AG10803 (cell line): ENCODE measurements at places on chromosomes 5 and 9.

- peak; percentile 18 for DNase-seq
Measured at GRCh38 chr5:14958188-14958587, 86.6 kb upstream of the ANKH start.

DNA sequence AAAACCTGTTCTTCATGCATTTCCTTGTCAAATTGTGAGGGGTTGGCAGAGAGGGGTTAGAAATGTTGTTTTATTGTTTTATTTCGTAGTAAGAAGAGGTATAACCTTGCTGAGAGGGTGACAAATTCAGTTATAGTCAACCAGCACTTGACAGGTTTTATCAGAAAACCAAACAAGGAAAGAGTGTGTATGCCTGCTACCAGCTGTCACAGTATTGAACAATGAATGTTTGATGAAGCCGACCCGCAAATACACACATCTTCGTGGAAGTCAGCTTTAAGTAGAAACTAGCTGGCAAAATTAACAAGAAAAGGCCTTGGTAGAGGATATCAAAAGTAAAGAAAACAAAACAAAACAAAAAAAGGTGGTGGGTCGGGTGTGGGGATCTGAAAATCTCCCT, 214.6 kb upstream of the TLE4 start:
- DNase-seq = no peak

- no peak for DNase-seq
Measured at GRCh38 chr9:137218754-137219271, 3.2 kb downstream of the RNF208 start.

DNA sequence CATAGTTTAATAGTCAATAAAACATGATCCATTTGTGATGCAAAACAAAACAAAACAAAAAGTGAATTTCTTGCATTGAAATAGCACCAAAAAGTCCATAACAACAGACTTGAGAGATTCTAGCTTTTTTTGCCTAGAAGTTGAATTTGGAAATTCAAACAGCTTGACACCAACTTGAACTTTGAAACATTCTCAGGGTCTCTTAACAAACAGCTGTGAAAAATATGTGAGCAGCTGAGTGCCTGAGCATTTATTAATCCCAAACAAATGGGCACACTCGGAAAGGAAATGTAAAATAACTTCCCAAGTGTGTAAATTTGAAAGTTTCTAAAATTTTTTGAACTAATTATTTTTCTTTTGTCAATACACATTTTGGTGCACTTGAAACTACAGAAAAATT, 56.0 kb upstream of the HMHB1 start:
- DNase-seq = no peak

- DNase-seq = no peak
Measured at GRCh38 chr5:78667461-78668103, 19.0 kb upstream of the LHFPL2 start.

- peak; percentile 35 for DNase-seq
Measured at GRCh38 chr9:26744191-26744965, 148.2 kb downstream of the CAAP1 start.

- no peak for DNase-seq
Measured at GRCh38 chr9:129225490-129225778, 47.4 kb upstream of the IER5L start.

GRCh38 chr9:91073049-91073810, 271.6 kb downstream of the SYK start:
- DNase-seq = no peak

DNA sequence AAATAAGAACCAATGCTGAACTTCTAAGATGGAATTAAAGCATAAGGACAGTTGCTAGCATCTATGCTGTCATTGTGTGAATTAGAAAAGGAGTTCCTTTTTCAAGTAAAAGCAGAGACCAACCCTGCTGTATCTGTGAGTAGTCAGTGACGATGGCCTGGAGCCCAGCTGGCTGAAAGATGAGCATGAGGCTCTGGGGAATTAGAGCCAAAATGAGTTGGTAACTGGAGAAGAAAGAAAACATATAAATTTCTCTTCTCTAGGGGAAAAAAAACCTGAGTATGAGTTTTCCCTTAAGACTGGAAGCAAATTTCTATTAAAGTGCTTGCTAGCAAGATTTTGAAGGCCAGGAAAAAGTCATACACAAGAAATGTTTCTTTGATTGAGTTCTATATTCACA, 1.6 kb upstream of the SPZ1 start:
- peak; percentile 46 for DNase-seq

- no peak for DNase-seq
Measured at GRCh38 chr5:151772846-151773561, 1.2 kb downstream of the G3BP1 start.

DNA sequence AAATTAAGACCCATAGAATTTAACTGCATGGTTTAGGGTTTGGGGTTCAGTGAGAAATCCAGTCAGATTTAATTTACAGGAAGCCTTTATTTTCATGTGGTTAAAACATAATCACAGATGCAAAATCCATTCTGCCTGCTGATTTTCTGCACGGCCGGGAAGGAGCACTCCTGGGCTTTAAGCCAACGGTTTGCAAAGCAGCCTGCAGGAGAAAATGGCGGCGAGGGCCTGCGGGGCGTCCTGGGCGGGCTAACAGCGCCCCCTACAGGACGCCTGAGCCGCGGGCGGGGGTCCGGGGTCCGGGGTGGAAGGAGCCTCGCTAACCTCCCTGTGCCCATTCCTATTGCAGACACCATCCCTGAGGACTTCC, 47.6 kb downstream of the THBS4 start:
- peak; percentile 75 for DNase-seq

GRCh38 chr5:173873306-173873922, 14.7 kb upstream of the CPEB4 start:
- DNase-seq = no peak

DNA sequence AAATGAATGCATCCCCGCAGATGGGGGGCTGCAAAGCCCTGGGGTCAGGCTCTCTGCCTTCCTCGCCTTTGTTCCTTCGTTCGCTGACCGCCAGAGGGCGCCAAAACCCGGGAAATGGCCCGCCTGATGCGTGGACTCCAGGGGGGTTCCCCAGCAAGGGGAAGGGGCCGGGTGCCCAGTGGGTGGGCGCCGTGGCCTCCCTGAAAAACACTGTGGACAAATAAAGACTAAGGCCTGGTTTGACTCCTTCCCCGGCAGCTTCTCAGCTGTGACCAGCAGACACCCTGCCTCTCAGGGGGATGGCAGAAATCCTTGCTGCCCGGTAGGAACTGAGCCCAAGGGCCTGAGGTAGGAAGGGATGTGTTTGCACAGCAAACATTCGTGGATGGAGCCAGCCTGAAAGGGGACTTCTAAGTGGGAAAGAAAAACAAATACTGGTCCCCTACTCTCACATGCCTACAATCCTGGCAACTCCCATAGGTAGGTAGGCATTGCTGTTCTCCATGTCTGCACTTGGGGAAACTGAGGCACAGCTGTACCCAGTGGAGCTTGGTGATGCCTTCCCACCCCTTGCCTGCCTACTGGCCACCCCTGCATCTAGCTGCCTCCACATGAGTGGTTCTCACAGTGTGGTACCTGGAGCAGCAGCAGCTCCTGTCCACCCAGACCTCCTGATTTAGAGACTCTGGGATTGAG, 57.7 kb downstream of the DUSP1 start:
- DNase-seq = no peak

GRCh38 chr5:172862165-172862801, 28.2 kb downstream of the ERGIC1 start:
- no peak for DNase-seq

DNA sequence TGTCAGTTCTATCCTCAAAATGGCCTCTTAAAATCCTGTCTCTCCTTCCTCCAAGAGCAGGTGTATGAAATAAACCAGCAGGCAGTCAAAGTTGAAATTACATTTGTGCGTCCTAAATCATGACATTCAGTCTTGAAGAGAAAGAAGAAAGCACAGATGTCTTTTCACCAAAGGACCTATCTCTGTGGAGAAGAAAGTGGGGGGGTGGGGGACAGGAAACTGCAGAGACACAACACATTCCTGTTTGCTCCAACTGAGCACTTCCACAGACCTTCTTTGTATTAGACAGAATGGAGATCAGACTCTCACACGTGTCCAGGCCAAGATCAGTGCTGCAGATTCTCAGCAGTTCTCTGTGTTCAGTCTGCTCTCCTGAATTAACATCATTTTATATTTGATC, 471.9 kb upstream of the RGMB start:
- peak; percentile 34 for DNase-seq

GRCh38 chr9:111442360-111443027, 41.7 kb downstream of the ECPAS start:
- DNase-seq = no peak

GRCh38 chr9:78826527-78826926, 529.6 kb downstream of the PSAT1 start:
- peak; percentile 58 for DNase-seq

- peak; percentile 25 for DNase-seq
Measured at GRCh38 chr9:33227741-33228140, 12.2 kb upstream of the SPINK4 start.

DNA sequence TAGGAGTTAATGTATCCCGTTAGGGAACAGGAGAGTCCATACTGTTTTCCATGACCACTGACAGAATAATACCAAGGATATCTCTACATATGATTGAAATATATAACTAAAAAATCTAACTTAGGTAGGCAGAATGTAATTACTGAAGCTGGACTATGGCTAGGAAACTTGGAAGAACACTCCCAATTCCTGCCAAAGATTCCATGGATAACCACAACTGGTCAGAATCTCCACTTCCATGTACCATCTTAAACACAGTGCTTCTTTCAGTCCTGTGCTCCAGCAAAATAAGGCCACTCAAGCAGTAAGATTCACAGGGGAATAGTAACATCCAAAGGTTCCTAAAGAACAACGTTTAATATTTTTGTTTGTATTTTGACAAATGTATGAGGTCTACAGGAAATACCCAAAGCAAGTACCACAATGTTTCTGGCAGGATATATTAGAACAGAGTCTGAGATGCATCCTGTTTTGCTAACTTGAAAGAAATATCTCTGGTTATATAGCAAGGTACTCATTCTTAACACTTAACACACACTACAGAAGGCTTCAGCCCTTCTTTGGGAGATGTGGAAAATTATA, 295.0 kb downstream of the ADAMTS6 start:
- peak; percentile 45 for DNase-seq

GRCh38 chr9:136090768-136091581, 4.1 kb downstream of the NACC2 start:
- no peak for DNase-seq

- peak; percentile 36 for DNase-seq
Measured at GRCh38 chr5:150489360-150490295, 18.3 kb upstream of the NDST1 start.

DNA sequence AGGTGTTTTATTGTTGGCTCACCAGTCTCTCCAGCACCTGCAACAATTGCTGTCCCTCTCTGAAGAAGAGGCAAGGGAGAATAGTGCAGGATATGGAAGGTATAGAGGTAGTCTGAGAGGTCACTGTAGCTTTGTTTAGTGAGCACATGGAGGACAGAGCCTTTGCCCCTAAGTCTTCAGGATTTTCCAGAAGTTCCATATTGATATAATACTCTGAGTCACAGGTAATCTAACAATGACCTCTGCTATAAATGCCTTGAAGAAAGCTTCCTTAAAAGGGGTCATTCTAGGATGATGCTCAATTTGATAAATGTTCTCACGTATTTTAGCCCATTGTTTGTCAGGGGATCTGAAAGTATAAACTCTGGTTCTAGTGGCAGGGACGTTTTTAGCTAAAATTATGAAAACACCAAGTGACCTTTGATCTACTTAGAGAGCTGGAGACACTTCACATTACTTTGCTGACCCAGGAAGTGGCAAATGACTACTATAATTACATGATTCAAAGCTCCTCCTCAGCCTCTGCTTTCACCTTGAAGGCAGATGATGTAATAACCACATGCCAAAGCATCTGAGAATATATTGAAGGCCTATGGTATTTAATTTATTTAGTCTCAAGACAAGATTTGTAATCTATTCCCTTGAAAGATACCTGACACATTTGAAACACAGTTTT, 366.9 kb upstream of the NUDT12 start:
- peak; percentile 4 for DNase-seq
